ENCODE measurements at places on chromosomes 2 and 18.

DNA sequence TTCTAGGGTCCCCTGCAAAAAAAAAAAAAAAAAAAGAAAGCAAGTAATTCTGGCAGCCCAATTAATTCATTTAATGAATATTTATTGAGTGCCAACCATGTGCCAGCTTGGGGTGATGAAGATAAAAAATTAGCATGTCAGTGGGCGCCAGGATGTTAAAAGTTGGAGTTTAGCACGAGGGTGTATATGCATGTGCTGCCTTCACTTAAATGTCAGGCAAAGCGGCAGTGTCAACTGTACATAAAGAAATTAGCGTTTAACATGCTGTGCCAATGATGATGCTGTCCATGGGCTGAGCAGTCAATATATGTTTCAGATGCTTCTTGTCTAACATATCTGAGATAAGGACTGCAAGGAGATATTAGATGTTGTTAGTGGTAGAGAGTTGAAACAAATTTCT is 49.5 kb downstream of the ASAP2 start:
- no peak for DNase-seq

- no peak for DNase-seq
Measured at GRCh38 chr2:225207043-225207442, 164.8 kb upstream of the DOCK10 start.

DNA sequence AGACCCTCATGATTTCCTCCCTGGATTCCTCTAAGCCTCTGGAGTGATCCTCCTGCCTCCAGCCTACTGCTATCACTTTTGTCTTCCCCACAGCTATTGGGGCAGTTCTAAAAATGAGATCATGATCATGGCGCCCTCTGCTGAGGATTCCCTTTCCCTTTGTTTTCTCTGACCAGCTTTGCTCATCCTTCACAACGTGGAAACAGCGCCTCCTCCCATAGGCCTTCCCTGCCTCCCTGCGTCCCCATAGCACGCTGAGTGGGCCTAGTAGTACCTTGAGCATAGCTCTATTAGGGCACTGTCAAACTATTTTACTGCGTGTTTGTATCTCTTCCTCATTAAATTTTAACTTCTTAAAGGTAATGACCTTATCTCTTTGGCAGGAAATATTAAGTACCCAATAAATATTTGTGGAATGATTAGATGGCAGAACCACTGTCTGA is 207.0 kb upstream of the FANCL start:
- DNase-seq = no peak

DNA sequence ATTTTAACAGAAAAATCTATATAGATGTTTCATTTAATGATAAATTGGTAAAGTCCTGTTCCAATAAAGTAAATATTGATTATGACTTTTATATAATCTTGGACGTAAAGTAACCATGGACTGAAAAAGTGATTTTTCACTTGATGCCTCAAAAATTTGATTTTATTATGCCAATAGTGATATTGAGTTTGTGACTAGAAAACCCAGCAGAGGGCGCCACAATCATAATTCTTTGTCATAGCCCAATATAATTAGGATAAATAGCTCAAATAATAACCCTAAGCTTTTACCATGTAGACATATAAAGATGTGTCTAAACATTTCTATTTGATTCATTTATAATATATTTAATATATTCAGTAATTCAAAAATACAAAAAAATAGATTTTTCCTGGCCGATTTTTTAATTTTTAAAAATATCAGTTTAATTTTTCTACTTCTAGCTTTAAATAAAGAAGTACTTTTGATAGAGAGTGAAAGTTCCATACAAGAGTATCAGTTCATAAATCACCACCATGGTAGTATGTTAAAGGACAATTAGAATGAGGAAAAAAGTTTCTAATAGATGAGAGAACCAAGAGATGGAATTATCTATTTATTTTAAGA is 30.7 kb downstream of the CAMKMT start:
- DNase-seq = peak; percentile 27

- DNase-seq = no peak
Measured at GRCh38 chr2:218880102-218880858, at the start of gene WNT10A. Gene WNT10A, plus strand, starts transcription at chr2:218880852. Its CDS starts 144 bp downstream, at chr2:218880996.

GRCh38 chr18:59083136-59083818 is 56.4 kb upstream of the SEC11C start:
- DNase-seq = no peak

DNA sequence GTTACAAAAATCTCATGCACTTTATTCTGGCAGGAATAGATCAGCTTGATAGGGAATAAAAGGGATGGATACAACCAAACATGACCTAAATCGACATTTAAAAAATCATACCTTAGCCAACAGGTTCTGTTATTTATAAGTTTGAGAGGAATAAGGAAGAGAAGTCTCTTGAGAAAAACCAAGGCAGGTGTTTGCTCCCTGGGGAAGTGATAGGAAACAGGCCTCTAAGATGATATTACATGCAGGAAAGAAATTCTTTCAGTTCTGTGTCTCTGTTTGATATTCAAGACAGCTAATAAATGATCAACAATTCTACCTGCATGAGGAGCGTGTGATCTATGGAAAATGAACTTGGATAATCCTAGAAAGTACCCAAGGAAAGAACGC is 184.8 kb upstream of the ZEB2 start:
- DNase-seq = no peak
